Thyroid gland (tissue), 4 donors: ENCODE measurements at places on chromosomes 2 and 18. TPM values are rescaled to one million over a fixed set of nuclear protein-coding genes. Genes with fewer than 3 reads are reported as not detected.

DNA sequence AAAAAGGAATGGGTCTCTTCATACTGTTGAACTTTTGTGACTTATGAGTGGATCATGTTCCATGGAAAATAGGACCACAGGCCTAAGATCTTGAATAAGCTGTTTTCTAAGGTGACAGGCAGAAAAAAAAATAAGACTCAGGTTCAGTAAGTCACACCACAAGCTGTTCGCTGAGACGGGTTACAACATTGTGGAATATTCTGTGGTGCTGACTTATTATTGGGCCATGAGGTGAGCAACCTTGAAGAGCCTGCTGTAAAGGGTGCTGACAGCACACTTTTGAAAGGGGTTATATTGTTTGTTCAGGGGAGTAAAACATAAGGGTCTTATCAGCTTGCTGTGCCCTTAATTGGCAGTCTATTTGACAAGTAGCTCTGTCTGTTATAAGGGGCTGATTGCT is 439.8 kb upstream of the SLC14A2 start:
- H3K4me3 ChIP-seq = no peak overlapping the region
- DNase-seq = no peak
- no peaks in the 10 kb centered on the region for H3K36me3 ChIP-seq
- no peaks in the 10 kb centered on the region for H3K4me1 ChIP-seq

DNA sequence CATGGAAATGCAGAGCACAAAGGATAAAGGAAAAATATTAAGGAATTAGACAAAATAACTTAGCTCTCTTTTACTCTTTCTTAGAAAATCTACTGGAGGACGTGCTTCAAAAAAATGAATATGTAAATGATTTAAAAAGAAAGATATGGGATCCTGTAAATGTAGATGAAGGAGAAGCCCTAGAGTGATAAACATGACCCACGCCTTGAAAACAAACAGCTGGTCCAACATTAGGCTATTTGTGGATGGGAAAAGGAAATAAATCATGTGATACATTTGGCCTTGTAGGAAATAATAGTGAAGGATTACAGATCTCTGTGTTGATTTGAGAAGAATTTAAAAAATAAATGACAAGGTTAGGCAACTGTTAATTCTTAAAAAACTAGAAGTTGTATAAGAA is 492.1 kb upstream of the SLC39A10 start:
- H3K36me3 ChIP-seq = no peaks in the 10 kb centered on the region
- no peak overlapping the region for H3K27ac ChIP-seq
- H3K27me3 ChIP-seq = no peaks in the 10 kb centered on the region
- no peaks in the 10 kb centered on the region for H3K4me1 ChIP-seq
- no peak overlapping the region for H3K4me3 ChIP-seq
- DNase-seq = no peak

DYNC1I2 gene
- 85.5 TPM for total RNA-seq

GRCh38 chr18:70380915-70381896 is 92.4 kb downstream of the SOCS6 start:
- H3K27me3 ChIP-seq = no peaks in the 10 kb centered on the region
- H3K27ac ChIP-seq = no peak overlapping the region
- H3K36me3 ChIP-seq = no peaks in the 10 kb centered on the region
- H3K4me1 ChIP-seq = no peaks in the 10 kb centered on the region
- no peak for DNase-seq

OTX1 gene
- not detected for total RNA-seq
